ENCODE measurements at places on chromosomes 16 and 17. TPM values are rescaled to one million over a fixed set of nuclear protein-coding genes. Genes with fewer than 3 reads are reported as not detected.
A peak's percentile ranks its signal among the peaks of the same experiment; 100 is the strongest.

The SLC22A31 gene
- 0.58 TPM for total RNA-seq

The CBX8 gene
- 2.5 TPM for total RNA-seq

GRCh38 chr17:17358866-17359265, 55.7 kb downstream of the NT5M start:
- no peak for DNase-seq
- H3K36me3 ChIP-seq: no peaks in the 10 kb centered on the region
- no peak overlapping the region for H3K4me3 ChIP-seq
- H3K4me1 ChIP-seq: peaks cover 4% of the 10 kb centered on the region

DNA sequence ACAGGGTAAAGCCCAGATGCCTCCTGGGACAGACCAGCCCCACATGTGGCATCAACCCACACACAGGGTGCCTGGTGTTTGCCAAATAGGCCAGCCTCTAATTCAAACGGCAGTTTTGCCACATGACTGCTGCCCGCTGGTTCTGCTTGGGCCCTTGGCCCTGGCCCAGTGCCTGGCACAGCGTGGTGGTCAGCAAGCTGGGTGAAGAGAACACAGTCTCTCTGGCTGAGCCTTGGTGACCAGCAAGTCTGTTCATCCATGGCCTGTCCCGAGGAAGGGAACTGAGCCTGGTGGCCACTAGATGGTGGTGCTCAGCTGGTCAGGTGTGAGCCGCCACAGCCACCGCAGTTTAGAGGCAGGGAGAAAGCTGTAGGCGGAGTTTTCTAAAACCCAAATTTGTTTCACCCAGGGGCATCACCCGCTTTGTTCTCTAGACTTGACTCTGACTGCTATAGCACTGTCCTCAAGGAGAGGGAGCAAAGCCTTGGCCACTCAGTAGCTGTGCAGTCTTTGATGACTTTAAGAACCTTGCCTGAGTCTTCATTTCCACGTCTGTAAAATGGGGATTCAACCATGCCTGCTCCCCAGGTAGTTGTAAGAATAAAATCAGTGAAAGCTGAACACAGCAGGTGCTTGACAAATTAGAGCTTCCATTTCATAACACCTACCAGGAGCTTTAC, 4.7 kb upstream of the GFAP start:
- peaks cover 9% of the 10 kb centered on the region for H3K27me3 ChIP-seq
- DNase-seq: peak; percentile 56
- H3K36me3 ChIP-seq: no peaks in the 10 kb centered on the region
- no peak overlapping the region for H3K4me3 ChIP-seq
- no peak overlapping the region for H3K27ac ChIP-seq
- H3K4me1 ChIP-seq: peaks cover 11% of the 10 kb centered on the region

DNA sequence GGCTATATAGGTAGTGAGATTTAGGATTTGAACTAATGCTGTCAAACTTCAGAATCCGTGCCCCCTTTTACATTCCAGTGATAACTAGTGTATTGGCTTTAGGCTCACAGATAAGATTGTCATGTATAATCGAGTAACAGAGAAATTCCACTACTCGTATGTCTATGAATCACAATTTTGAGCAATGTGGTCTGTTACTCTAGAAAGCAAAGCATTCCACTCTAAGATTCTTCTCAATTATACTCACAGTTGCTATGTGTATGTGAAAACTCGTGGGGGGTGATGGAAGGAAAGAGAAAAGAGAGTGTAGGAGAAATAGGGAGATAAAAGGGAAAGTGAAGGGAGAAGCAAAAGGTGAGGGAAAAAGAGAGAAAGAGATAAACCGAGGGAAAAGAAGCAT, 1175.1 kb upstream of the GOT2 start:
- H3K4me3 ChIP-seq: no peak overlapping the region
- no peaks in the 10 kb centered on the region for H3K27me3 ChIP-seq

The NOS2 gene
- 0.07 TPM for total RNA-seq

- no peak overlapping the region for H3K27ac ChIP-seq
- H3K36me3 ChIP-seq: no peaks in the 10 kb centered on the region
Measured at GRCh38 chr16:83959656-83960434, 6.8 kb downstream of the OSGIN1 start.

The KRTAP4-3 gene
- not detected for total RNA-seq

DNA sequence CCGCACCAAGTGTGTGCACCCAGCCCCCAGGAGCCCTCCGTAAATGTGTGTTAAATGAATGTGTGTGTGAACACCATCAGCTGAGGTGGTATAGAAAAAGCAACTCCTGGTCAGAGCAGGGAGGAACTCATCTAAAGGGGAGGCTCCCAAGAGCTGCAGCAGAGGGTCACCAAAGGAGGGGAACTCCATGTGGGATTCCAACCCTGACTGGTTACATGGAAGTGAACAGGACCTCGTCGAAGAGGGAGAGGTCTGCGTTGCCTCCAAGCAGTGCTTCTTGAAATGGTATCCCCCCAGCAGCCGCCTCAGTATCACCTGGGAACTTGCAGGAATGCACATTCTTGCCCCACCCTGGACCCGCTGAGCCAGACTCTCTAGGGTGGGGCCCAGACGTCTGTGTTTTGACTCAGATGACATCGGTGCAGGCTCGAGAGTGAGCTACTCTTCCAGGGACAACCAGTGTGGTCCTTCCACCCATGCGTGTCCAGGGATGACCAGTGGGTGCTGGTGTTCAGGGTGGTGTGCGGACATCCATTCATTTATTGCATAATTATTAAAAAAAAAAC, 30.8 kb downstream of the ADCY9 start:
- H3K4me1 ChIP-seq: no peaks in the 10 kb centered on the region
- no peak overlapping the region for H3K27ac ChIP-seq
- H3K27me3 ChIP-seq: no peaks in the 10 kb centered on the region
- DNase-seq: no peak

The NOD2 gene
- not detected for total RNA-seq

GRCh38 chr17:17849845-17850373, 13.1 kb upstream of the SREBF1 start:
- H3K27me3 ChIP-seq: no peaks in the 10 kb centered on the region
- H3K27ac ChIP-seq: no peak overlapping the region
- no peak overlapping the region for H3K4me3 ChIP-seq
- no peaks in the 10 kb centered on the region for H3K36me3 ChIP-seq
- DNase-seq: peak; percentile 30

The SLC47A2 gene
- total RNA-seq: not detected

The C17orf107 gene
- total RNA-seq: 3.9 TPM

- no peak overlapping the region for H3K4me3 ChIP-seq
- no peaks in the 10 kb centered on the region for H3K27me3 ChIP-seq
- no peak overlapping the region for H3K27ac ChIP-seq
- no peaks in the 10 kb centered on the region for H3K4me1 ChIP-seq
Measured at GRCh38 chr16:72743011-72743761, 304.7 kb downstream of the ZFHX3 start.

DNA sequence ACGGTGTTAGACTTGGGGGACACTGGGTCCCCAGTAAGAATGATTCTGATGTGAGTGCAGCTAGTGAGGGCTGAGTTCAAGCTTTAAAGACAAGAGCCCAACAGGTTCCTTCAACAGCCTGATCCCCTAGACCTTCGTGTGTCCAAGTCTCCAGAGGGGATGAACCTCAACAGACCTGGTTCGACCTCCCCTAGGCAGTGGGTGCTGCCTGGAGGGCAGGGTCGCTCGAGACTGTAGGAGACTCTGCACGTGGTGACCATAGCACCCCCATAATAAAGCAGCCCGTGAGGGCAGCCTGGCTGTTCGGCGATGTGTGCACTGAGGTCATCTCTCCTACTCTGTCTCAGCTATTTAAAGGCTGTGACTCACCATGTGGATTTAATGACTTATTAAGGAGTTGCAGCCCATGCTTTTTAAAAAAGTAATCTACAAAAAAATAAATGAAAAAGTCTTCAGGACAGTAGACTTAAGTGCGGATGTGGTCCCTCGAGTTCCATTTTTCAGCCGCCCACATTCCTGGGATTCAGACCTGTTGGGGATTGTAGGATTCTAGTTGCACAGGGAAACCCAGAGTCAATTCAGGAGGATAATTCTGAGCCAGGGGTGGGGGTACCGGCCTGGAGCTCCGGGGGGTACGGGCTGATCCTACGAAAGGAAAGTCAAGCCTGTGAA, 23.4 kb upstream of the METRNL start:
- peak overlapping the region; percentile 57 for H3K27ac ChIP-seq
- H3K36me3 ChIP-seq: no peaks in the 10 kb centered on the region
- H3K4me3 ChIP-seq: no peak overlapping the region
- H3K27me3 ChIP-seq: no peaks in the 10 kb centered on the region

- no peak overlapping the region for H3K4me3 ChIP-seq
- no peak overlapping the region for H3K27ac ChIP-seq
- H3K36me3 ChIP-seq: peaks cover 14% of the 10 kb centered on the region
- H3K4me1 ChIP-seq: peaks cover 22% of the 10 kb centered on the region
Measured at GRCh38 chr17:6648181-6648580, 3.2 kb downstream of the MED31 start.

The MT1M gene
- total RNA-seq: not detected

DNA sequence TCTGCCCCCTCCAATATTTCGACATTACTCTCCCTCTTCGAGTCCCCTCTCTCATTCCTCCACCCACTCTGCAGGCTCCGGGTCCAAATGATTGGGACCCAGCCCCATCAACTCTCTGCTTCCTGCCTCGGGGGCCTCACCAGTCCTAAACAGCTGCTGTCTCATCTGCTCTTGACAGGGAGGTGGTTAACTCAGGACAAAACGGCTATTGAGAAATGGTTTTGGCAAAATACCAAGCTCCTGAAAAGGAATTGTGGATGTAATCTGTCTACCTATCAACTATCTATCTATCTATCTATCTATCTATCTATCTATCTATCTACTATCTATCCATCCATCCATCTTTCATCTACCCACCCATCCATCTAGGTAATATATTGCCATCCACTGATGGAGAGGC, 2.2 kb downstream of the CD300H start:
- no peak for DNase-seq
- H3K4me1 ChIP-seq: peaks cover 9% of the 10 kb centered on the region
- H3K36me3 ChIP-seq: no peaks in the 10 kb centered on the region

GRCh38 chr17:59234631-59235030, 14.3 kb downstream of the GDPD1 start:
- H3K4me1 ChIP-seq: no peaks in the 10 kb centered on the region
- no peaks in the 10 kb centered on the region for H3K36me3 ChIP-seq
- H3K27ac ChIP-seq: no peak overlapping the region
- DNase-seq: no peak
- no peak overlapping the region for H3K4me3 ChIP-seq
- no peaks in the 10 kb centered on the region for H3K27me3 ChIP-seq

The TAT gene
- total RNA-seq: not detected

DNA sequence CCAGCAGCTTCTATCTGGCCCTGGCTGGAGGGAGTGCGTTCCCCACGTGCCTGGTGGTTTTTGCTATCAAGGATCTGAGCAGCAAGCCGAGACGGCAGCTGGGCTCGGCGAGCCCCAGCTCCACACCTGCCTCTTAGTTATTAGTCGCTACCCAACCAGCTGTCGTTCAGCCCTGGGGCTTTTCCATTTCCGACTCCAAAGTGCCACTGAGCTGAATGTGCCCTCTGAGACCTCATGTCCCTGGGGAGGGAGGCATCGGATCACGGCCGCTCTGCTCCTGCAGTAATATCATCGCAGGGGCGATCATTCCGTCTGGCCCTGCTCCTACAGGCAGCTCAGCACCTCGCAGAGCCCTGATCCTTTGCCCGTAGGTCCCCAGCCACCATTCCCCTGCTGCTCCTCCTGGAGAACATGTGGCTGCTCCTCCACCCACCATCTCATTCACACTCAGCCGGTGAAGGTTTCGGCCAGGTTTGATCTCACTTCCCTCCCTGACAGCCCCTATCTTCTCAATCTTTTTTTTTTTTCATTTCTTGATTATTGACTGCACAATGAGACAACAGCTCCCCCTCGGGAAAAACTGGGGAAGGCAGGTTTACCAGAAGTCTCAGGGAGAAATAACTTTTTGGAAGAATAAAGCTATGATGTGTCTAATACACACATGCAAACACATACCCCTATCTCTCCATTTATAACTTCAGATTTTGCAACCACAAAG, 86.7 kb downstream of the ZFHX3 start:
- no peaks in the 10 kb centered on the region for H3K27me3 ChIP-seq
- H3K36me3 ChIP-seq: peaks cover 6% of the 10 kb centered on the region
- H3K4me1 ChIP-seq: peaks cover 4% of the 10 kb centered on the region
- DNase-seq: no peak
- no peak overlapping the region for H3K4me3 ChIP-seq

- H3K4me1 ChIP-seq: peaks cover 53% of the 10 kb centered on the region
- H3K27me3 ChIP-seq: no peaks in the 10 kb centered on the region
- H3K36me3 ChIP-seq: no peaks in the 10 kb centered on the region
- H3K27ac ChIP-seq: peak overlapping the region; percentile 96
- peak overlapping the region; percentile 32 for H3K4me3 ChIP-seq
- peak; percentile 90 for DNase-seq
Measured at GRCh38 chr16:70703041-70703834, 17.4 kb upstream of the MTSS2 start.

GRCh38 chr16:30669903-30670824, 11.9 kb downstream of the FBRS start:
- no peak overlapping the region for H3K27ac ChIP-seq
- no peak for DNase-seq
- peaks cover 3% of the 10 kb centered on the region for H3K4me1 ChIP-seq
- H3K27me3 ChIP-seq: no peaks in the 10 kb centered on the region

GRCh38 chr17:66675273-66675990, 159.5 kb upstream of the CACNG5 start:
- H3K27me3 ChIP-seq: no peaks in the 10 kb centered on the region
- no peaks in the 10 kb centered on the region for H3K36me3 ChIP-seq
- H3K4me1 ChIP-seq: no peaks in the 10 kb centered on the region
- no peak overlapping the region for H3K4me3 ChIP-seq
- H3K27ac ChIP-seq: no peak overlapping the region
- no peak for DNase-seq

DNA sequence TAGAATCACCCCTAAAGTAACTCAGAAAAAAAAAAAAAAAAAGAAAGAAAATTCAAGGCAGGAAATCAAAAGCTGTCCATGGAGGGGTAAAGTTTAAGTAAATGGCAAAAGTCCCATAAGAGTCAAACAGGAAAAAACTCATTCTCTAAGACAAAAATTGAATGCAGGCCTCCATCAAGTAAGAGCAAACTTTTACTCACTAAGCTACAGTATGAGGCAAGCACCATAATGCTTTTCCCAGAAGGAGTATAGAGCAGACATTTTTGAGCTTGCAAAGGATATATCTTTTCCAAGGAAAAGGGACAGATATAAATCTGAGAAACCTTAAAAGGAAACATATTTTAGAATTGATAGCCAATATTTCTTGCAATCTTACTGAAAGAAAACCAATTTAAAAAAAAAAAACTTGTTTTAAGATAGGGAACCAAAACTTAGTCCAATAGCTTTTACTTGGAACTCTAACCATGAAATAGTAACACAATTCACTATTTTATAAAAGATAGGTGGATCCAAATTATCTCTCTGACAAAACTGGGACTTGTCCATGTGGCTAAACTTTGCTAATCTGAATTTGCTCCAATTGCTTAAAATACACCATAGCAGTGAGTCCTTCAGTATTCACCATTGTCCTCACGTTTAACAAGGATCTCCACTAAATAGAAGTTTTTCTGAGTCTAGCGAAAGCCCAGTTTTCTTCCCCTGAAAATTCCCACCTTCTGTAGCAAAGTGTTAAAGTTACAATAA, 99.8 kb downstream of the CDH11 start:
- no peak overlapping the region for H3K27ac ChIP-seq
- H3K36me3 ChIP-seq: peaks cover 7% of the 10 kb centered on the region
- no peaks in the 10 kb centered on the region for H3K27me3 ChIP-seq
- peaks cover 13% of the 10 kb centered on the region for H3K4me1 ChIP-seq
- H3K4me3 ChIP-seq: no peak overlapping the region

- H3K4me1 ChIP-seq: no peaks in the 10 kb centered on the region
- no peak overlapping the region for H3K4me3 ChIP-seq
- DNase-seq: peak; percentile 20
- no peaks in the 10 kb centered on the region for H3K27me3 ChIP-seq
Measured at GRCh38 chr17:12536472-12536871, 129.2 kb upstream of the MYOCD start.

All from astrocyte (in vitro differentiated cells and primary cell).